Gastrocnemius medialis (tissue), 4 donors: ENCODE measurements at places on chromosomes 7 and 10. TPM values are rescaled to one million over a fixed set of nuclear protein-coding genes. Genes with fewer than 3 reads are reported as not detected.

The DDC gene
- not detected for total RNA-seq

GRCh38 chr10:30027057-30028005 is 32.1 kb downstream of the JCAD start:
- peak; percentile 25 for DNase-seq

GRCh38 chr7:7803715-7804178 is 85.3 kb upstream of the RPA3 start:
- DNase-seq: no peak

DNA sequence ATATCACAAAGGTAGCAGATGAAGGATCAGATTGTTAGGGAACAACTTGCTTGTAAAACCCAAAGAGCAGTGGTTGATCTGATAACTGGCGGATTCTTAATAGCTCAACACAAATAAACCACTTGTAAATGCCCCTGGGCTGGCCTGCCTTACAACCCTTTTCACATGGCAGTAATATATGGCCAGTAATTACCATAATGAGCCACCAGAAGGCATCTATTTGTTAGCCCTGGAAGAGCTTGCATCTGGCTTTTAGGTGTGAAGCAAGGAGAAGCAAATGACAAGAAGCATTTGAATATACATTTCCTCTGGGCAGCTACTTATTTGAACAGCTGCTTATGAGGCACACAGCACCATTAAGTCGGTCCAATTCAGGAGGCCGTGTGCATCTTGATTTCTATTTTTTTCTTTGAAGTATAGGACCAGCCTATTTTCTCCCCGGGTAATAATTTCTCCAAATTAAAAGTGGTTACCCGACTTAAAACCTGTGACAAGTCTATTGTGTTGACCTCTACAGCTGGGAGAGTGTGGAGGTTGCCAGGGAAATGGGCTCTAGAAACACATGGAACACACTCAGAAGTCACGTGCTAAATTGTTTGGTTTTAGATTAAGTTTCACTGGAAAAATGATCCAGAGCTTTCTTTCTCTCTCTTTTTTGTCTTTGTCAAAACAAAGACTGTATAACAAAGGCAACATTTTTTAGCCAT is 113.4 kb downstream of the SEM1 start:
- no peak for DNase-seq

The INA gene
- total RNA-seq: not detected

DNA sequence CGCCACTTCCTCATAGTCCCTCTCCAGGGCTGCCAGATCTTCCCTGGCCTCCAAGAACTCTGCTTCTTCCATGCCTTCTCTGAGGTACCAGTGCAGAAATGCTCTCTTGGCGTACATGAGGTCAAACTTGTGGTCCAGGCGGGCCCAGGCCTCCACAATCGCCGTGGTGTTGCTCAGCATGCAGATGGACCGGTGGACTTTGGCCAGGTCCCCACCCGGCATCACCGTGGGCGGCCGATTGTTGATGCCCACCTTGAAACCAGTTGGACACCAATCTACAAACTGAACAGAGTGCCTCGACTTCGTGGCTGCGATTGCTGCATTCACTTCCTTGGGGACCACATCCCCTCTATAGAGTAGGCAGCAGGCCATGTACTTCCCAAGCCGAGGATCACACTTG is 11.1 kb downstream of the TUBAL3 start:
- no peak for DNase-seq

DNA sequence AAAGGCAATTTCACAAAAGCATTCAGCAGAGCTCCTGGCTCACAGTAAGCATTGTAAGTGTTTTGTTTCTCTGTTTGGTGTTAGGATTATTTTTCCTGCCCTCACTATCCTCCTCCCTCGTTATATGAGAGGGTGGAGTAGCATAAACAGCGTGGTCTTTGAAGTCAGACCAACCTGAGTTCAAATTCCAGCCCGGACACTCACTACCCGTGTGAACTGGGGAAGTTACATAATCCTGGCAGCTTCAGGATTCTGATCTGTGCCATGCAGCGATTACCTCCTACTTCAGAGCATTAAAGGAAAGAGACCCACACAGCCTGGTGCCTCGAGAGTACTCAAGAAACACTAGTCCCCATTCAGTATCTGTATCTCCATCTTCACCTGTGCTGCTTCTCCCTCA is 386.5 kb downstream of the INHBA start:
- no peak for DNase-seq

GRCh38 chr10:67812007-67812406 is 26.0 kb downstream of the DNAJC12 start:
- no peak for DNase-seq

The GFRA1 gene
- 23.7 TPM for total RNA-seq

DNA sequence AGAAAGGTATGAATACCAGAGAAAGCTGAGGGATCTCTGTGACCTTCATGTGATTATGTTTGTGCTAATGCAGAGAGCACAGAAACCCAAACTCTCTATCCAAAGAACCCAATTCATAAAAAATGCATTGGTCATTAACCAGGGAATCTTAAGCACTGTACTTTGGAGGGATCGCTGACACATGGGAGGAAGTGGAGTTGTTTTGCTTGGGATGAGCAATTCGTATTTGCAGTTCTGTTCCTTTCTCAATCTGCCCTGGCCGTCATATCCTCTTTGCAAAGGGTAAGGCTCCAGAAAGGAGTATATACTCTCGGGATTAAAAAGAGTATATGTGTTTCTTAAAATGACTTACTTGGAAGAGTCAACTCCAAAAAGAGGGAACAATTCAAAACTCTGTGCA is 221.3 kb downstream of the POU6F2 start:
- no peak for DNase-seq

DNA sequence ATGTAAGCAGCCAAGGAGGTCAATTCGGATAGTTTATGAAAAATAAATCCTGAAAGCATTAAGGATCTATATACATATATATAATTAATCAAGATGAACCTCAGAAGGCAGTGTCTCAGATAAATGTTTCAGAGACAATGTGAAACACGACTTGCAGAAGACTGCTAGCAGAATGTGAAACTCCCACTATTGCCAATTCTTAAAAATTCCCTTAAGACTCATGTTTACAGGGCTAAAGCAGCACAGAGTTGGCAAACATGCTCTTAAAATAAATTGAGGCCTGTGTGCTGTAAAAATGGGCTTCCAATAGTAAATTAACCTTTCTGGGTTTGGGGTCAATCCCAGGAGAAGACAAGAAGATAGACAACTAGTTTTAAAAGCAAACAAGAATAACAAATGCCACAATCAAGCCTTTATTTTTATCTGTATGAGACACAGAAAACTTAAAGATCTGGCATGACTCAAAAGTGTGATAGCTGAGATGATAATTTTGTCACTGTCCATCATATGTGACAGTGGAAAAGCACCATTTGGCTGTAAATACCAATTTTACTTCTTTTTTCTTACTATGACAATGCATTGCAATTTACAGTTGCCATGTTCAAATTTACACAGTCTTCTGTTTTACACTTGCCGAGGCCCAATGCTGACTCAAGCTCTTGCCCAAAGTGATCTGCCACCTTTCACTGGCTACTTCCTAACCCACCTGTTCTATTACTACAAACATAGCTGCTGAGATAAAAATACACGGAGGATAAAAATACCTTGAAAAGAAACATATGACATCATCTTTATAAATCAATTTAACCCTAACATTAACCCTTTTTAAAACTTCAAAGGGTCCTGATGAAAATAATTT is 78.6 kb downstream of the CHCHD3 start:
- DNase-seq: no peak

DNA sequence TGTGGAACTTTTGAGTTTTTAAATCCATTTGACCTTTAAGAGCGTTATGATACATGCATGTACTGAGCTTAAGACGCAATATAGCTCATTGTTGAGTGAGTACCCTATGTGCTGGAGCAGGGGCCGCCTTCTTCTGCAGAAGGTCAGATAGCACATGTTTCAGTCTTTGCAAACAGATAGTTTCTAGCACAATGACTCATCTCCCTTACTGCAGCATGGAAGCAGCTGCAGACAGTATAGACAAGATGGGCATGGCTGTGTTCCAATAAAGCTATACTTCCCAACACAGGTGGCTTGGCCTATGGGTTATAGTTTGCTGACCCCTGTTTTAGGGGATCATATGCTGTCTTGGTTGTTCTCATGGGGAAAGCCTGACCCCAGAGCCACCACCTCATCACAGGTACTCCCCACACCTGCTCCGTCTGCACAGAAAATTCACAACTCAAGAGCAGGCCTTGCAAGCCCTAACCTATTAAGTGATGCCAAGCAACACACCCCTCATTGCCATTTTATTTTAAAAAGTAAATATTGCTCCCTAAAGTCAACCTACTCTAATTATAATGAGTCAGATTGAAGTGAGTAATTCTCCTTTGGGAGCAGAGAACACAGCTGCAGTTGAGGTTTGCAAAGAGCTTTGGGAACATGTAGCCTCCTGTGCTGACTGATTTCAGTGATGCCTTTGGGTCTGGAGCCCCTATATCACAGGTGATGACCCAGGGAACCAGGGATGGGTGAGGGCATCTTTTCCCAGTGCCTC is 330.1 kb downstream of the PAXIP1 start:
- DNase-seq: no peak

DNA sequence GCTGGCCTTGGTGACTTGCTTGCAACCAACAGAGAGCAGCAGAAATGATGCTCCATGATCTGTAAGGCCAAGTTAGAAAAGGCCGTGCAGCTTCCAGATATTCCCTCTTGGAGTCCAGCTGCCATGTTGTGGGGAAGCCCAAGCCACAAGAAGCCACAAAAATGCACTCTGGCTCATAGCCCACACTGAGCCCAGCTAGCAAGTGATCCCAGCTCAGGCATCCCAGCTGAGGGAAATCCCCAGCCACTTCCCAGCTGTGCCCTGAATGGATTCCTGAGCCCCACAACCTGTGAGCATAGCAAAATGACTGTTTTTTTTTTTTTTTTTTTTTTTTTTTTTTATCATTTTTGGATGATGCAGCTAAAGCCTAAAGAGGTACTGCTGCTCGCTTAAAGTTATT is 11.1 kb upstream of the SDK1 start:
- DNase-seq: no peak

DNA sequence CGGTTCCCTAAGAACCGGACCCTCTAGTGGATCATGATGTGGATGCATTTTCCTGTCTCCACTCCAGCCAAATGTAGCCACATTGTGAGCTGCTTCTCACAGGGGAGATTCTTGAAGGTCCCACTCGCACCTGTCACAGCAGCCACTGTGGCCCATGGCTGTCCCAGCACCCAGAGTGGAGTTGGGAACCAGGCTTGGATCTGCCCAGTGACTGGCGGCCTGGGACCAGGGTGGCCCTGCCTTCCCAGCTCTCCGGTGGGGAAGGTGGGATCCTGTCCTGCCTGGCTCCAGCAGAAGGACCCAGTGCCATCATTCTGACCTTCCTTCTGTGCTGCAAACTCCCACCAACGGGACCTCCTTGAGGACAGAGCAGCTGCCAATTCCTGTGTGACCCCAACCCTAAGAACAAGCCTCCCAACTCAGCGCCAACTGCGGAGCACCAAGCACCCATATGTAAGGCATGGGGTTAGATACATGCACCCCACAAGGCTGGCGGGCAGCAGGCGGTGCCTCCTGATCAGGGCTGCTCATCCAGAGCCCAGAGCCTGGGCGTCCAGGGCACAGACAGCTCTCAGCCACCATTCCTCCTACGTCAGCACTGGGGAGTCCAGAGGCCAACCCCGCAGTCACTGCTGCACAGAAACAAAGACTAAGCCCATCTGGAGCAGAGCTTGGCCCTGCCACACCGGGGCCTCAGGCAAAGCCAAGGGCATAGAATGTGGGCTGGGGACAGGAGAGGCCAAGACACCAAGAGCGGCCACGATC is 28.8 kb downstream of the EBF3 start:
- no peak for DNase-seq

The CFAP58 gene
- not detected for total RNA-seq

DNA sequence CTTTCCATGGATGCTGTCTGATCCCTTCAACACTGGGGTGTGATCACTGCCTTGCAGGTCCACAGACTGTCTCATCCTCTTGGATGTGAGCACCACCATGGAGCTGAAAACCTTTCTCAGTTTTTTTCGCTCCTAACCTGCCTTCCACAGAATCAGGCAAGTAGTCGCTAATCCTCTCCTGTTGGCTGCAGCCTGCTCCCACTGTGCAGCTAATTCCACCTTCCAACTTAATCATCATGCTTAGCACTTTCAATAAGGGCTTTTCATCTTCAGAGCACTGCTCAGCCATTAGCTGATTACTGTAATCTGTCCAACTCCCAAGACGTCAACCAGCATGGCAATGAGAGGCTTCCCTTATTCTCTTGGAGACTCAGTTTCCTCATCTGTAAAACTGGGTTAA is 15.1 kb upstream of the CDH23 start:
- DNase-seq: no peak

GRCh38 chr10:84511106-84511505 is 182.7 kb downstream of the CCSER2 start:
- no peak for DNase-seq

DNA sequence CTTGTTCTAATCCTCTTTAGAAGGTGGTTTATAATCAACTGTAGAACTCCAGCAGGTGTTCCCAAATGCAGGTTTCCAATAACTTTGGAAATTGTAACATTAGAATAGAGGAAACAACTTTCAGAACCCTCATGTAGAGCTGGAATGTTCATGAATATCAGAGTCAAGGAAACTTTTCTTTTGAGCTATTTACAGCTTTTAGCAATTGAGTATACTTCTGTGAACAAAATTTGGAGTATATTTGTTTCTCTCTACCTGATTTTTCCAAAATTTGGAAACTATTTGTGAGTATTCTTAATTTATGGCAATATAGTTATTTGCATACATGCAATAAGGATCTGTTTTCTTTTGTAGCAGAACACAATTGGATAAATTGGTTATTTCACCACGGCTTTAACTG is 2.8 kb upstream of the CFAP43 start:
- no peak for DNase-seq

DNA sequence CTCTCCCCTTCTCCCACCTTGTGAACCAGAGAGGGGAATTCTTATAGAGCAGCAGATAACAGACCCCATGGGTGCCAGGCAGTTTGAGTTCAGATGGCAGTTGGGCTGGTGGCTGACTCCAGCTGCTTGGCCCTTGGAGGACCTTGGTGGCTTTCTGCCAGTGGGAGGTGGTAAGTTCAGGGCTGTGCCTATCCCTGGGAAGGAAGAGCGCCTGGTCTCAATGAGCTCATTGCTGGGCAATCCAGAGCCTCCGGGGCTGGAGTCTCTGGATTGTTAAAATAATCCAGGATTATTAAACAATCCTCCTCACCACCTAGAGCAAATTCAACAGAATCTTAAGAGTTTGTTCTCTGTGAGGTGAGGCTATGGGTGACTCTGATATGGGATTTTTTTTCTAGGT is 105.2 kb downstream of the FANK1 start:
- no peak for DNase-seq

The TAS2R39 gene
- not detected for total RNA-seq

The HMX3 gene
- not detected for total RNA-seq
